ENCODE measurements at places on chromosomes 2 and 18. TPM values are rescaled to one million over a fixed set of nuclear protein-coding genes. Genes with fewer than 3 reads are reported as not detected.

GRCh38 chr18:71831039-71831438, 713.1 kb downstream of the CBLN2 start:
- DNase-seq: peak; percentile 10

DNA sequence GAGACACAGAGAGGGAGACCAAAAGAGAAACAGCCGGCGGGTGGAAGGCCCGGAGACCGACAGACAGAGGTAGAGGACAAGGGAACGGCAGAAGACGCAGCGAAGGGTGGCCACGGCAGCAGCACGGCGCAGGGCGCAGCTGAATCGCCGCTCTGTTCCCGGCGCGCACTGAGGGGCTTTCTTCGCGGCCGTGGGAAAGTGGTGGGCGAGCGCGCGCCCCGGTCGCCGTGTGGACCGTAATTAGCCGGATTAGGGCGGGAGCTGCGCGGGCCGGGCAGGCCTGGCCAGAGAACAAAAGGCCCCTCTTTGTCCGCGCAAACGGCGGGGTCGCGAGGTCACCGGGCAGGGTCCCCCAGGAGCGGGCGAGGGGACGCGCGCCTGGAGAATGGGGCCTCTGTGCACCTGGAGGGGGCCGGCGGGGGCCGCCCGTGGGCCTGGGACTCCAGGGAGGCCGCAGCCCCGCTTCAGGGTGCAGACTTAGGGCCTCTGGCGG, 158.3 kb downstream of the ZFP36L2 start:
- DNase-seq: no peak

- no peak for DNase-seq
These were observed 65.7 kb downstream of the RRM2 start for GRCh38 chr2:10188211-10188610.

The IL1B gene
- 0.98 TPM for total RNA-seq

The BARD1 gene
- total RNA-seq: 6.5 TPM

The CNGA3 gene
- total RNA-seq: 0.09 TPM

The AMER3 gene
- 1.6 TPM for total RNA-seq

The FIGN gene
- total RNA-seq: 4.6 TPM

The CHRND gene
- total RNA-seq: 0.22 TPM

The DLGAP1 gene
- 0.29 TPM for total RNA-seq

The DQX1 gene
- not detected for total RNA-seq

All from pancreas (tissue), 10 donors.